ENCODE measurements at places on chromosomes 3 and 15.
A peak's percentile ranks its signal among the peaks of the same experiment; 100 is the strongest.

DNA sequence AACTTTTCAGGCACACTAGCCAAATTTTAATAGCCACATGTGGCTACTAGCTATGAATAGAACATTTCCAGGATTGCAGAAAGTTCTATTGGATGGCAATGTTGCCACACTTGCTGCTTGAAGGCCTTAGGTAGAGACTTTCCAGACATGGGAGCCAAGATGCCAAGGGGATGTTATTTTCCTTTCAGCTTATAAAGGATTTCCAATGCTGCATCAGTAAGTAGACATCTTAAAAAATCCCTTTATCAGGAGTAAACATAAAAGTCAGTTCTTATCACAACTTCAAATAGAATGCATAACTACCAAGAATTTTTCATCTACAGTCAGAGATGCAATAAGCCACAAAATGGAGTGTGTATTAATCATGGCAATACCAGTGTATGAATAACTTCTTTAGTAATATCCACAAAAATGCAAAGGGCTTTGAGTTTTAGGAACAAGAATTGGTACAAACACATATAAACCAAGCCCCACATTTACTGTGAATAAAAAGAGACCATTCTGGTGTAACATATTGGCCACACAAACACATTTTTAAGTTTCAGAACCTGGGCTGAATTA, 457.1 kb upstream of the ADAMTS9 start:
- DNase-seq = no peak

GRCh38 chr15:56919031-56919608, 676 bp downstream of the TCF12 start:
- peak; percentile 33 for DNase-seq

GRCh38 chr3:13770170-13771169, 109.4 kb downstream of the WNT7A start:
- DNase-seq = no peak

DNA sequence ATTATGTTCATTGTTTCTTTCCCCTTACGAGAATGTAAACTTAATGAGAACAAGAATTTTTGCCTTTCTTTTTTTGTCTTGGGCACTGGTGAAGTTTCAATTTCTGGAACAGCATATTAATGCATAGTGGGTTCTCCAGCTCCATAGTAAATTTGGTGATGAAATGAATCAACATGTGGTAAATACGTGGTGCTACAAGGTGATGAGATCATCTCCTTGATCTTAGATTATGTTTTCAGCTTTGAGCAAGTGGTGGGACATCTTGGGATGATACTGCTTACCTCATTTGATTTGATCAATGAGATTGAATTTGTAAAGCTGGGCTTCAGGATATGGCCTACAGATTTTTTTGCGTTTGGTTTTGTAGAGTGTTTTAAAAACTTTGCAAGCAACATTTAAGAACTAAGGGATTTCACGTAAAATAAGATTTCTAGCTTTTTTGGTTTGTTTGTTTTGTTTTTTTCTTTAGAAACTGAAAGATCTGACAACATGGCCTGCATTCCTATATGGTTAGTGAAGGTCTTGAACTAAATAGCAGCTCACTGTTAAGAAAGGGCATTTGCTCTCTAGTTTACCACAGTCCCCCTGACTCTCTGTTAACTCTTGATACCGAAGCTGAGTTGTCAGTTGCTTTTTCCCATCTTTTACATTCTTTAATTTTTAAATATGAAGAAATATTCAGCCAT, 45.6 kb downstream of the FNDC3B start:
- DNase-seq = no peak

DNA sequence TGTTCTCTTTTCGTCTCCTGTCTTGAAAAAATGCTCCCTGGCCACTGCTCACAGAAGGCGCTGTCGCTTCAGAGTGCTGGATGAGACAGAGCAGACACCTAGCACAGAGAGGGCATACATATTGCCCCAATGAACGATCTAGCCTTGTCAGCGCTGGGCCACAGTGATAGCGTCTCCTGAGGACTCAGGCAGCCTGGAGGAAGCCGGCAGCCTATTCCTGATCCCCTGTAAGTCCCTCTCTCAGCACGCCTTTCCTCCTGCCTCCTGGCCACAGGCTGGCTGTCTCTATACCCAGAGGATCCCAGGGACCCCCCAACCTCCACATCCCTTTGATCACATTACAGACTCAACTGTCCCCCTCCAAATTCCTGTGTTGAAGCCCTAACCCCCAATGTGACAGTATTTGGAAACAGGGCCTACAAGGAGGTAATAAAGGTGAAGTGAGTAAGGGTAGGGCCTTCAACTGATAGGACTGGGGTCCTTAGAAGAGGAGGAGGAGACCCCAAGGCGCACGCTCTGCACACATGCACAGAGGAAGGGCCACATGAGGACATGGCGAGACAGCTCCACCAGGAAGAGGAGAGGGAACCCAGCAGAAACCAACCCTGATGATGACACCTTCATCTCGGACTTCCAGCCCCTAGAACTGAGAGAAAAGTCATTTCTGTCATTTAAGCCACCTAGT, 7.5 kb downstream of the PLA2G4F start:
- DNase-seq = no peak

DNA sequence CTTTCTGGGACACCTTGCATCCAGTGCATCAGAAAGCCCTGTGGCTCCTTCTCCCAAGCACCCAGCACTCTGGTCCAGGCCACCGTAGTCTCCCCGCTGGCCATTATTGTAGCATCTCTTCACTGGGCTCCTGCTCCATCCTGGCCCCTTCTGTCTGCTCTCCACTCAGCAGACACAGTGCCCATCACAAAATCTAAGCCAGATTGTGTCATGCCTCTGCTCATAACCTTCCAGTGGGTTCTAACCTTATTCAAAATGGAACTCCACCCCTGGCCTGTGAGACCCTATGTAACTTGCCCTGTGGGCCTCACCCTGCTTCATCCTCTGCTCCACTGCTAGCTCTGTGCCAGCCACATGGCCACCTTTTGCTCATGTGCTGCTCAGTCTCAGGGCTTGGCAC, 31.7 kb upstream of the PRR23E start:
- no peak for DNase-seq

- no peak for DNase-seq
These were observed 43.0 kb upstream of the GLCE start for GRCh38 chr15:69117431-69117871.

GRCh38 chr15:66738595-66738994, 36.6 kb downstream of the SMAD6 start:
- no peak for DNase-seq

GRCh38 chr3:154517404-154517803, 87.4 kb upstream of the GPR149 start:
- DNase-seq = no peak

DNA sequence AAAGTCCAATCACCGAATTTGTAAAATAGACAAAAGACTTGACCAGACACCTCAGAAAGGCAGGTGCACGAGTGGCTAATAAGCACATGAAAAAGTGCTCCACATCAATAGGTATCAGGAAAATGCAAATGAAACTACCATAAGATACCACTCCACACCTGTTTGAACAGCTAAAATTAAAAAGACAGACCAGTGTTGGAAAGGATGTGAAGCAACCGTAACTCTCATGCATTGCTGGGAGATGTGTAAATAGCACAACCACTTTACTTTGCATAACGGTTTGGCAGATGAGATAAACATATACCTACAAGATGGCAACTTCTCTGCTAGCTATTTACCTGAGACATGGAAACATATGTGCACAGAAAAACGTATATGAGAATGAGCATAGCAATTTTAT, 56.9 kb downstream of the CADPS start:
- no peak for DNase-seq

GRCh38 chr3:195180490-195181112, 90.4 kb downstream of the XXYLT1 start:
- no peak for DNase-seq

DNA sequence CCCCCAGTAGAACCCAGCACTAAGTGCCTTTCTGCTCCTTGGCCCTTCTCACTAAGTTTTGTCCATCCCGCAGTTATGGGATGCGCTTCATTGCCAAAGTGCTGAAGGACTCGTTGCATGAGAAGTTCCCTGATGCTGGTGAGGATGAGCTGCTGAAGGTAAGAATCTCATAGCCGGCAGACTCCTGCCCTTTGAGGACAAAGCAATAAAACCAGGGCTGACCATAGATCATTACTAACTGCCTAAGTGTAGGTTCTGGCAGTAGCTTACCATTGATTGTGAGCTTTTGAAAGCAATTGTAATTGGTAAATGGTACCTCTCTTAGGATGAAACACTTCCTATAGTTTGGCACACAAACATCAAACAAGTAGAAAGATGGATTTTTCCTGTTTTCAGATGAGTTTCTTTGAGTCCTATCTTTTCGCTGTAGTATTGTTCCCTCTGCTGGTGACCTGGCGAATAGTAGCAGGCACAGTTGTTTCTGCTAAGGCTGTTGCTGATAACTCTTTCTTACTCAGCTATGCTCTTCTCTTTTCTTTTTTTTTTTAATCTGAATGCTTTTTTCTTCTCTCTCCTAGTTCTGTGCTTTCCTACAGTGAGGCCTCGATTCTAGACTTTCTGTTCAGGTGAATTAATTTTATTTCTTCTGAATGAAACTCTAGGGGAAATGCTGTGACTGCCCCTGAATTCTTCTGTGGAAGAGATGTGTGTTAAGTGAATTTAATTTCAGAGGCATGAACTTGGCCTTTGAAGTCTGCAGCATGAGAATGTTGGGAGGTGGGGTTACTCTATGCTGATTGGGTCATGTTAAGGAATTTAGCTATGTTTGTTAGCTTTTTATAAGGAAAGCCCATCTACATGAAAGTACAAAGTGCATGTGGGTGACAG, 47.4 kb upstream of the CRTC3 start:
- DNase-seq = no peak

GRCh38 chr3:111033470-111034050, 38.1 kb upstream of the NECTIN3 start:
- DNase-seq = no peak

- no peak for DNase-seq
These were observed 454.6 kb upstream of the ARPP21 start for GRCh38 chr3:35184775-35185174.

Measured in activated CD8-positive, alpha-beta memory T cell treated with anti-CD3 and anti-CD28 coated beads for 1 hour (primary cell).